Stimulated activated CD4-positive, alpha-beta T cell treated with anti-CD3 and anti-CD28 coated beads, TNF-alpha, amount 100 ng/mL, for 1 hour (primary cell): ENCODE measurements at places on chromosomes 6 and 20.

- DNase-seq, result no peak
Observed at GRCh38 chr6:13268913-13269518, 59.3 kb downstream of the TBC1D7 start.

GRCh38 chr6:149962461-149963211, 1.1 kb upstream of the ULBP1 start:
- DNase-seq, result no peak

- no peak for DNase-seq
Observed at GRCh38 chr6:62150048-62150663, 135.9 kb downstream of the KHDRBS2 start.

GRCh38 chr6:22614547-22614946, 45.2 kb downstream of the HDGFL1 start:
- no peak for DNase-seq

GRCh38 chr20:36604952-36605398, 604 bp upstream of the RAB5IF start:
- DNase-seq, result peak; percentile 30

- DNase-seq, result no peak
Observed at GRCh38 chr6:132814716-132815570, 574 bp downstream of the RPS12 start.

GRCh38 chr6:7903673-7904072, 6.9 kb downstream of the TXNDC5 start:
- no peak for DNase-seq

DNA sequence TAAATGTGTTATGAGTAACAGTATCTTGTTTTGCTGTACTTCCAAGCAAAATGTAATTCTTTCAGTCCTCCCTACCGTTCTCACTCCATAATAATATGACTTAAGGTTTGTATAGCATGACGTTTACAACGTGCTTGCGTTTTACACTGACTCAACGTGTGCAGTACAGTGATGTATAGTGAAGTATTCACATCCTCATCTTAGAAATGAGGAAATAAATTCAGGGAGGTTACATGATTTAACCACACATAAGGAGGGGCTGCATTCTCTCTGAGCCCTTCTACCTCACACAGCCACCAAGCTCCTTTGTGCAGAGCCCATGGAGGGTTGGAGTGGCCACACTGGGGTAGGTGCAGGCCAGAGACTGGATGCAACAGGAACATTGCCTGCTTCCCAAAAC, 164.5 kb downstream of the MTHFD1L start:
- no peak for DNase-seq

GRCh38 chr6:143941852-143942627, 66.0 kb downstream of the PLAGL1 start:
- DNase-seq, result peak; percentile 17

DNA sequence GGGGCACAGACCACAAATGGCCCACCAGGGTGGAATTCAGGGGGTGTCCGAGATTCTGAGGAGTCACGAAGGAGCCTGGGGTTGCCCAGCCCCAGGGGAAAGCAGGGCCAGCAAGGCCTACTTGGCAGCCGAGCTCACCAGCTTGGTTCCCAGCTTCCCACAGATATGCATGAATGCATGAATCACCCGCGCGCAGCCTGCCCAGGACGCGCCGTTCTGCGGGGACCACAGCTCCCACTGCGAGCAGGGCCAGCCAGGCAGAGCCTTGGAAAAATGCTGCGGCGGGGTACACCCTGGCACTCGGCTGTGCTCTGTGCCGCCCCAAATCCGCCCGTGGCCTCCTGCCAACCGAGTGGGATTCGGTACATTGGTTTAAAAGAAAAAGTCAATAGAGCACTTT, 211.0 kb downstream of the NFATC2 start:
- DNase-seq, result no peak

GRCh38 chr6:83459663-83460062, 28.8 kb upstream of the ME1 start:
- DNase-seq, result no peak

GRCh38 chr20:60810561-60810960, 441.5 kb upstream of the CDH4 start:
- no peak for DNase-seq

DNA sequence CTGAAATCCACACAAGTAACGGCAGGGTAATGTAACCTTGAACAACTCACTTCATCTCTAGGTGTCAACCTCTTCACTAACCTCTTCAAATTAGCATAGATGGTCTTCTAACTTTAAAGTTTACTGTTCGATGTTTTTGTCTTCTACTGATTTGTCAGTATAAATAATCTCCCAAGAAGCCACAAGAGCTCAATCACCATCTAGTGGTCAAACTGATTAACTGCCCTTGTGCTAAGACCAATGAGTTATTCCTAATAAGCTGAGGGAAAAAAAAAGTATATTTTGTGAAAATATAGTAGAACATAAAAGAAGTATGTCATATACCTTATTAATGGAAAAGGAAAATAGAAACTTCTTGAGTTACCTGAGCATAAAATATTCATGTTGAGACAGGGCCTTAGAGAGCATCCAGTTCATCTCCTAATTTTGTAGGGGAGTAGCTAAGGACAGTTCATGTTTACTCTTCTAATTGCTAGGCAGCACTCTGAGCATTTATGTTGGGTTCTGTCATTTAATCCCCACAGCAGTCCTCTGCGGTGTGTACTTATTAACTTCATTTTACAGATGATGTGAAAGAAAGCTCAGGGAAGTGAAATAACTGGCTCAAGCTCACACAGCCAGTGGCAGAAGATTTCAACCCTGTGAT, 317.1 kb downstream of the ESR1 start:
- no peak for DNase-seq

- no peak for DNase-seq
Observed at GRCh38 chr6:1703923-1704322, 94.2 kb downstream of the FOXC1 start.

- no peak for DNase-seq
Observed at GRCh38 chr20:54263116-54263690, 55.3 kb downstream of the PFDN4 start.

- DNase-seq, result no peak
Observed at GRCh38 chr20:43894491-43894890, 20.2 kb upstream of the TOX2 start.

DNA sequence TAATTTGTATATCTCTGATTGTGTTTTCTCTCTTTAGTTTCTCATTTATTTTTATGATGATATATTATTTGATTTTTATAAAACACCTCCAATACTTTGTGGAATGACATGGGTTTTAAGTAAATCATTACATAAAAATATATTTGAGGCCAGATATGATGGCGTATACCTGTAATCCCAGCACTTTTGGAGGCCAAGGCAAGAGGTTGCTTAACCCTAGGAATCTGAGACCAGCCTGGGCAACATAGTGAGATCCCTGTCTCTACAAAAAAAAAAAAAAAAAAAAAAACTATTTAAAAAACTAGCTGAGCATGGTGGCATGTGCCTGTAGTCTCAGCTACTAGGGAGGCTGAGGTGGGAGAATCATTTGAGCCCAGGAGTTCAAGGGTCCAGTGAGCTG, 87.3 kb downstream of the BMP6 start:
- no peak for DNase-seq

GRCh38 chr6:111541026-111541681, 58.1 kb upstream of the REV3L start:
- no peak for DNase-seq

DNA sequence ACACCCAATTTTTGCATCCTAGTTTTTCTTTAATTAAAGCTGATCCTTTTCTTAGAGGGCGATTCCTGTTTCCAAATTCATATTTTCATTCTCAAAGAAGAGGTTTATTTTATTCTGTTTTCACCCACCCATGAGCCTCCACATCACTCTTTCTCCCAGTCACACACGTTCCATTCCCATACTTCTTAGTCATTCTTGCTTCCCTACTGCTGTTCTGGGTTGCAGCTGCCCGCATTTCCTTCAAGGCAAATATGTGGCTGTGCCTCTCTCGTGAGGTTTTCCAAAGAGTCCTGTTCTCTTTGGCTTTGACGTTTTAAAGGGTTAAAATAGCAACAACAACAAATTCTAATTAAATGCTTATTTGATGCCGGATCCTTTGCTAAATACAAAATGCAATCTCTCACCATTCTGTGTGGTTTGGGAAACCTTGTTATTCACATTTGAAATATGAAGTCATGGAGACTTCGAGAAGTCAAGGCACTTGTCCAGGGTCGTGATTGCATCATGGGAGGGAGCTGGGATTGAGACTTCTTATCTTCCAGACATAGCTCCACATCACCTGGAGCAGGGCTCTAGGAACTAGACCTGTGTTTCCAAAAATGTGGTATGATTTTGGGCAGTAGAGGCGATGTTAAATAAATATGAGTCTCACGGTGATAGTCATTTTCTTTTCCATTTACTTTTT, 126.6 kb downstream of the DOK5 start:
- DNase-seq, result no peak

DNA sequence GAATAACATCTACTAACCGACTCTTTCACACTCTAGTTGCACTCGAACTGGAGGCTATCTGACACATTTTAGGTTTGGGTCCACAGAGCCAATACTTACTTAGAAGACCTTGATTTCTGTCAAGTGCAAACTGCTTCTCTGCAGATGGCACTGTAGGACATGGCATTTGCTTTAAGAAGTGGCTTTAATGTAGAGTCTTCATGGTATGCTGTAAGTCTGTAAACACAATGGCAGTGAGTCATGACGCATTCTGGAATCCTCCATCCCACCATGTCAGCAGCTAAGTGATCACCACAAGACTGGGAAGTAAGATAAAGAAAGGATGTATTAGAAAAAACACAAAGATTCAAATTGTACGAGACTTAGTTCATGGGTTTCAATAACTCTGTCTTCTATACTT, 377.0 kb upstream of the NOX3 start:
- no peak for DNase-seq

- no peak for DNase-seq
Observed at GRCh38 chr20:36881888-36882287, 6.0 kb downstream of the TLDC2 start.
